ENCODE measurements at places on chromosomes 12 and 14.

DNA sequence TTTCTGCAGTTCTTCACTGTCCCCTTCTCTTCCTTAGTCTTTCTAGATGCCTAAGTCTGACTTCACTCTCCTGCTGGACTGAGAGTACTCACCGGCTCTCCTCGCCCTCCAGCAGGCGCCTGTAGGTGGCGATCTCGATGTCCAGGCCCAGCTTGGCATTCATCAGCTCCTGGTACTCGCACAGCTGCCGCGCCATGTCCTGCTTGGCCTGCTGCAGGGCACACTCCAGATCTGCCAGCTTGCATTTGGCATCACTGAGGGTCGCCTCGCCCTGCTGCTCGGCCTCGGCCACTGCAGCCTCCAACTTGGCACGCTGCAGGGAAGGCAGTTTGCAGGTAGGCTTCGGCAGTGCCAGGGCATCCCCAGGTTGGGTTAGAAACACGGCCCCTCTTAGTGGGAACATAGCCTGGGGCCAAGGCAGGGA lies 5.2 kb downstream of the KRT84 start:
- DNase-seq = peak; percentile 81

DNA sequence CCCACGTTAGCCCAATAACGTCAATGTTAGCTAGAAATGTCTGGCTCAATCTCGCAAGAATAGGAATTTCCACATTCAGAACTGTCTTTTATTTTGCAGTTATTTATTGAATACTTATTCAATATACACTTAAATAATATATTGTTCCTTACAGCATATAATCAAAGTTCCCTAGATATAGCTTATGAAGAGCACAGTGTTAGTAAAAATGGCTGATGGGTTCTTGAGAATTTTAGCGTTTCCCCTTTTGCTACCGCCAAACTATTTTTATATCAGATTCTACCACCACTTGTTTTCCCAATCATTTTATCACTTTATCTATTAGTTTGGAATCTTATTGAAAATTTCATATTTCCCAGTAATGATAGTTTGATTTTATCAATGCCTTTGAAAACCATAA lies 12.7 kb downstream of the EPS8 start:
- DNase-seq = no peak

DNA sequence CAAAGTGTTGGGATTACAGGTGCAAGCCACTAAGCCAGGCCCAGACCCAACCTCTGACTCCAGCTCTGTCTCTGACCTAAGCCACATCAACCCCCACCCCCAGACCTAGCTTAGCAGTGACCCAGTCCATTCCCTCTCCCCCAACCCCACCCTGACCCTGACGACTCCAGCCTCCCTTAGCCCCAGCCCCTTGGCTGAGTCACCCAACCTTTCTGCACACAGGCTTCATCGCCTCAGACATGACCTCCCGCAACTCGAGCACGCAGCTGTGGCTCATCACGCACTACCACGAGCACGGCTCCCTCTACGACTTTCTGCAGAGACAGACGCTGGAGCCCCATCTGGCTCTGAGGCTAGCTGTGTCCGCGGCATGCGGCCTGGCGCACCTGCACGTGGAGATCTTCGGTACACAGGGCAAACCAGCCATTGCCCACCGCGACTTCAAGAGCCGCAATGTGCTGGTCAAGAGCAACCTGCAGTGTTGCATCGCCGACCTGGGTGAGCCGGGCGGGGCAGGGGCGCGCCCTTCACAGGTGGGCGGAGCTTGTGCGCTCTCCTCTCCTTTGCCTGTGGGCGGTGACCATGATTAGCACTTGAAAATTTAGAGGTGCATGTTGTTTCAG lies 7.8 kb downstream of the ACVRL1 start:
- peak; percentile 79 for DNase-seq

DNA sequence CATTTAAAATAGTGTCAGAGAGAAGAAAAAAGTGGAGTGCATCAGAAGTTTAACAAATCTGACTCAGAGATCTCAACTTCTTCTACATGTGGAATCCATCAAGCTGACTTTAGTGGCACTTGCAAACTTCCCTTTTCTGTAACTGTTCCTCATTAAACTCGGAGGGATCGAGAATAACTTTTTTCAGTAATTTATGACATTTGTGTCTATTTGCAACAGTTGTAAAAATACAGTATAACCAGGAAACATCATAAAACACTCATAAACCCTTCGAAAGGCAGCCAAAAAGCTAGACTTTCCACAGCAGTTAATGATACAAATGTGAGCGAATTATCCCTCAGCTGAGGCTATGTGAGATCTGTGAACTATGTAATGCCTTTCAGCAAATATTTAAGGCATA lies 1936.8 kb upstream of the SEL1L start:
- DNase-seq = no peak

GRCh38 chr14:91947475-91948184 lies at the start of gene FBLN5:
Gene FBLN5 (minus strand): TSS chr14:91947694. CDS start chr14:91947229, 465 bp downstream.
- peak; percentile 66 for DNase-seq

GRCh38 chr12:94025756-94026155 lies 122.6 kb upstream of the PLXNC1 start:
- no peak for DNase-seq

DNA sequence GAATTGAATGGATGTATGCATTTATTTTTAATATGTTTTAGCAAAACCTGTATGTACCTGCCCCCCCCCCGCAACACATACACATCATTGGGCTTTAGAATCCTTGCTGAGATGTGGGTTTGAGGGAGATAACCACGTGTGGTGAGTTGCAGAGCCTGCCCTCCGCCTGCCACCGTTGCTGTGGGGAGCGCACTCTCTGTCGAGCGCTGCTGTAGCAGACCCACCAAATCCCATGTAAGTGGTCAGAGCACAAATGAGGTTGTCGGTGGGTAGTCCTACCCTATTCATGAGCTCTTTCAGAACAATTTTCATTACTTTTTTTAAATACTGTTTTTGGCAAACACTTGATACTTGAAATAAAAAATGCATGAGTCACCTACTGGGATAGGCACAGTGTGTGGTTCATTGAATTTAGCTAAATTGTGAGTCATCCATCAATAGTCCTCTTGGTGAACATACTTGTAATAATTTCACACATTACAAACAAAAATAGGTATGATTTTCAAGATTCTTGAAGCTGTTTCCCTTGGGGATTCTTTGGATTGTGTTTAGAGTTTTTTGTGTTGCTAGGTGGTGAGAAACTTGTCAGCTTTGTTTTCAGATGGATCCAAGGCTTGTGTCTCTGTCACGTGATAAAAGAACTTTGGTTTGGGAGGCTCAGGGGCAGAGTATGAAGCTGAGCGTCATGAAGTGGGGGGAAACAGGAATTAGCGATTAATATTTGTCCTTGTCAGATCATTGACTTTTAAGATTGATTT lies 107.6 kb downstream of the PTCSC3 start:
- no peak for DNase-seq

DNA sequence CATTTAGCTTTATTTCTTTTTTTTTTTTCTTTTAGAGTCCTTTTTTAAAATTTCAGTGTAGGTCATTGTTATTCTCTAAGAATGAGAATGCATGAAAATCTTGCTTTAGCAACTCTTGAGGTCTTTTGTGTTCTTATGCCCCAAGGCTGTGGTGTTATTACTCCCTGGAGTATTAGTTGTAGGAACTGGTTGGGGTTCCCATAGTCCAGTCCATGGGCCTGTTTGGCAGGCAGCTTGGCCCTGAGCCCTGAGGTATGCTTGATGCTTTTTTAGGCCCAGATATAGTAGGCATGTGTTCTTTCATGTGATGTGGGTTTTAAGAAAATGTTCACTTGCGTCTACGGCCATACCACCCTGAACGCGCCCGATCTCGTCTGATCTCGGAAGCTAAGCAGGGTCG lies 1.6 kb downstream of the FAM234B start:
- no peak for DNase-seq

- peak; percentile 100 for DNase-seq
Measured at GRCh38 chr12:55973599-55974307, at the start of gene RAB5B. Gene RAB5B (plus strand): TSS chr12:55974078. CDS start chr12:55986961, 12,883 bp downstream.

DNA sequence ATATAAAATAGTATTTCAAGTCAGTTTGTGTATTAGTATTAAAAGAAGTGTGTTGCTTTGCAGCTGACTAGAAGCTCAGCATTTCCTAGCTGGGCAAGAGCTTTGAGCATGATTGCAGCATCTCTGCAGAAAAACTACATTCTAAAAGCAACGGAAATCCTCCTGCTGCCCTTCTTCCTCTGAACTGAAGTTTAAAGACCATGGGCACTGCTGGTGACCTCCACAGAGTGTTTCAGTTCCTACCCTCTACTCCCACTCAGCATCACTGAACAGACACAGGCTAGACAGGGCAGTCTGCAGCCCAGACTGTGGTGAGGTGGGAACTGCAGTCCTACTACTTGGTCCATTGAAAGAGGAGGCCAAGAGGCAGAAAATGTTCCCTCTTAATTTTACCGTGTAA lies 59.0 kb downstream of the FAR2 start:
- DNase-seq = no peak

DNA sequence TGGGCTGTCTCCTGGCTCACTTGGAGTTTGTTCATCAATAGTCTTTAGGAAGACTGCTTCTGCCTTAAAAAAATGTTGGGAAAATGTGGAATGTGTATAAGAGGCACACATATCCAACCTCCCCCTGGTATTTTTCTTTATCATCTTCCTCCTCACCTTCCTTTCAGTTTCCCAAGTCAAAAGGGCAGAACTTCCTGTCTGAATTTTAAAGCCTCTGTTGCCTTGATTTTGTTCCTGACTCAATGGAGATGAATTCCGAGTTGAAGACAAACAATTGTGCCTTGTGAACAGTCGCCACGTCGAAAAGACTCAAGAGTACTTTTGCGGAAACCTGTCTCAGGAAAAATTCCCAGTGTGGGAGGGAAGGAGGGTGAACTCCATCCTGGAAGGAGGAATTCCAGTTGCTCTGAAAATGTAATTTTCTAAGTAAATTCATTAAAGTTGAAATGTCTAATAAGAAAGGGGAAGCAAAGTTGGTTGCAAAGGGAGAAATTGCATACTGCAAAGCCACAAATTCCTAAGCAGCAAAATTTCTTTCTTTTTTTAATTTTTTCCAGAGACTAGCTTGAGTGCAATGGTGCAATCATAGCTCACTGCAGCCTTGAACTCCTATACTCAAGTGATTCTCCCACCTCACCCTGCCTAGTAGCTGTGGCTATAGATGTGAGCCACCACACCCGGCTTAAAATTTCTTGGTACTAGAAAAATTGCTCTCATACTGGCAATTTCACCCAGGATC lies 50.2 kb upstream of the ELK3 start:
- DNase-seq = no peak

DNA sequence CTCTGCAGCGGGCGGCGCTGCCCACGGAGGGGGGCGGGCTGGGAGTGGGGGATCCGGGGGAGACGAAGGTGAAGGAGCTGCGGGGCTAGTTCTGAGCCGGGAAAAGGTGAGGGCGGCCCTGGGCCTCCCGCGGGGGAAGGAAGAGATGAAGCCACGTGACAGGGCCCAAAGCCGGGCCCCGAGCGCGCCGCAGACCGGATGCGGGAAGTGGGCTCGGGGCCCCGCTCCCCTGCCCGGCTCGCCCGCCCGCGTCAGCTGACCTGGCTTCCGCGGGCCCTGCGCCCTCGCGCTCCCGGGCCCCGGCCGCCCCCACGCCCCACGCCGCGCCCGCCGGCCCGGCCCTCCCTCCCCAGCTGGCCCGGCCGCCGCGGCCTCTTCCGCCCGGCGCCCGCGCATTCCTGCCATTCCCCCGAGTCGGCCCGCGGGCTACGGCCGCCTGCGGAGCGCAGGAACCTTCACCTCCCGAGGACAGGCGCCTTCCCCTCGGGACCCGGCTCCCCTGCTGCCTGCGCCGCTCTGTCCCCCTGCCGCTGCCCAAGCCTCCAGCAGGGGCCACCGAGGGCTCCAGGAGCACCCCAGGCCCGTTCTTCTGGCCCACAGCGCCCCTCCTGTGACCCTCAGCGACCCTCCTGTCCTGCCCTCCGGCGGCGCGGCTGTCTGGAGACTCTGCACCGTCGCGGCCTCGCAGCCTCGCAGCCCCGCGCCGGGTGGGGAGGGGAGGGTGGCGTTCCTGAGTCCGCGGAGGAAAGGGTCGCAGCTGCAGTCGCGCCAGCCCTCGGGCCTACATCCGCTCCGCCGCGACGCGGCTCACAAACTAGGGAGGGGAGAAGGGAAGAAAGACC lies 20.4 kb downstream of the NINJ2 start:
- peak; percentile 87 for DNase-seq

DNA sequence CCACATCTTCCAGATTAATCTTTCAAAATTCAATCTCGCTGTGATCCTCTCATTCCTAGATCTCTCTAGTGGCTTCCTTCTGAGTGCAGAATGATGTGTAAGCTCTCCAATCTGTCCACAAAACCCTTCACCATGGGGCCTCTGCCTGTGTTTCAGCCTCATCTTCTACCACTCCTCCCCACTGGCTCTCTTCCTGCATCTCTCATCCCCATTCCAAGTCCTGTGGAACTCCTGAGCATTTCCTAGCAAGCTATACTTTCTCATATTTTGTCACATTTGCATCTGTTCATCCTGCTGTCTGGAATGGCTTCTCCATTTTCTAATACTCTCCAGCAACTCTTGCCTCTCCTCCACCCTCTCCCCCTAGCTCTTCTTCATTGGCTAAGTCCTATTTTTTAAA lies 242.0 kb upstream of the DAAM1 start:
- no peak for DNase-seq

DNA sequence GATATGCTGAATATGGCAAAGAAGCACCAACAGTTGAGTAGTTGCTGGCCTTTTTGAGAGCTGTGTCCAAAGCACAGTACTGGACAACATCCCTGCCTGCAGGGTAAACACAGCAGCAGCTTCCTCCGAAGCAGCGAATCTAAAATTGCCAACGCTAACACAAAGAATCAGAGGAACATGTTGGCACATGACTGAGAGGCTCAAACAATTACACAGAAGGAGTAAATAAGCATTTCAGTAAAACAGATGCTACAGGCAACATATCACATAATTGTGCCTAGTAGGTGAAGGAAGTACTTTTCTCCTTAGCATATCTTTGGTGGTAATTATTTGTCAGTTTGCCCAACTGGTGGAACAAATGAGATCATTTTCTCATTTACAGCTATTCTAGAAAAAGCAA lies 52.1 kb downstream of the KICS2 start:
- DNase-seq = no peak

DNA sequence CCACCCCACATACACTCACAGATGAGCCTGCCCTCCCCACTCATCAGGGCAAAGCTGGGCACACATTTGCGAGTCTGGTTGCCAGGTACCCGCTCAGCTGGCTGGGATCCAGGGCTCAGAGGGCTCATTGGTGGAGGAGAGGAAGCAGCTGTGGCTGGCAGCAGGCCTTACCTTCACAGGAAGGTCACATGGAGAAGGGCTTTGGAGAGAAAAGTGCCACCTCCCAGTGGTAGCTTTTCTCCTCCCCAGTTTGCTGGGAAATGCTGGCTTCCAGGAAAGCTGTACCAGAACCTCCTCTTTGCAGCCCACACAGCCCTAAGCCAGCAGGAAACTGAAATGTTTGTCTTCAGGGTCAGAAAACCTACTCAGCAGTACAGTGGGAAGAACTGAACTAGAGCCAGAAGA lies 55.6 kb downstream of the LGMN start:
- DNase-seq = no peak

GRCh38 chr14:68586896-68587751 lies 205.7 kb downstream of the ZFP36L1 start:
- DNase-seq = no peak

GRCh38 chr14:91032248-91032647 lies 28.2 kb downstream of the RPS6KA5 start:
- no peak for DNase-seq

GRCh38 chr12:43028826-43029225 lies 439.3 kb upstream of the PRICKLE1 start:
- DNase-seq = no peak
